ENCODE measurements at places on chromosomes 11 and 22.

DNA sequence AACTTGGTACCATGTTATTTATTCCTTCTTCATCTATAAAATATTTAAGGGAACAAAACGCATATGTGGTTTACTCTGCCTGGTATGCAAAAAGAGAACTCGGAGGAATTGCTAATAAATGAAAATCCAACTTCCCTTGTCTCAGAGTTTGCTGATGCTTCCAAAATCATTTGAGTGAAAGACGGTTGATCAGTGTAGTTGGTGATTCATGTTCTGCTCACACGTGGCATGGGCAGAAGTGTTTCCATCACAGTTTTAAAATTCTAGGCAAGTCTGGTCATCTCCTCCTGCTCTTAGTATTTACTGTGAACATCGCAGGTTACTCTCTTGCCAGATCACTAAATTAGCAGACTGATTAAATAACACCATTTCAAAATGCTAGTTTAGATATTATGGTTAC is 11.9 kb upstream of the PARVB start:
- DNase-seq: no peak

GRCh38 chr22:31141551-31141950 is 1.2 kb upstream of the PLA2G3 start:
- DNase-seq: no peak

DNA sequence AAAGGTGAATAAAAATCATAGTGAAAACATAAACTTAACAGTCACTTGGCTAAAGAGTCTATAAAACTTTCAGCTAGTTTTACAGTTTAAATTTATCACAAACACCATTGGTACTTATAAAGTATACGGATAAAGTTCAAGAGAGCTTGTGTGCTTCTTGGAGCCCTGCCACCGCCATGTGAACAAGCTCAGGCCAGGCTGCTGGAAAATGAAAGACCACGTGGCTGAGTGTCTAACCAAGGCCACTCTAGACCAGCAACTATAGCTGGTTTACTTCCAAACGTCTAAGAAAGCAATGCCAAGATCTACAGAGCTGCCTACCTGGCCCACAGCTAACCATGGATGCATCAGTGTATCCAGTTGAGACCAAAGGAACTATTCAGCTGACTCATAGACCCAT is 66.3 kb upstream of the API5 start:
- DNase-seq: no peak

GRCh38 chr22:33766091-33766490 is 154.2 kb downstream of the LARGE1 start:
- no peak for DNase-seq

GRCh38 chr11:126598344-126599216 is 243.1 kb downstream of the ST3GAL4 start:
- DNase-seq: peak; percentile 71

DNA sequence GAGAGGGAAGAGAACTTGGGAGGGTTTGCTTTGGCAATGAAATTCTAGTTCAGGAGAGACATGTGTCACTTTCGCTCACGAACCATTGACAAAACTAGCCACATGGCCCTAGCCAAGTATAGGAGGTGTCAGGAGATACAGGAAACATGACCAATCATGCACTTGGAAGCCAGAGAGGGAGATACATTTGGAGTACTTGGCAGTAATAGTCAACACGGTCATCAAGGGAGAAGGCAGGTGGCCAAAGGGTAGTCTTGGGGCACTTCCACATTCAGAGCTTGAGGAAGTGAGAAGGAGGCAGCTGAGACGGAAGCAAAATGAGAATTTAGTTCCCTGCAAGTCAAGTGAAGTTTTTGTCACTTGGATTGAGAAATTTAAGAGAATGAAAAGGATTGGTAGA is 26.4 kb upstream of the KIRREL3 start:
- DNase-seq: no peak

DNA sequence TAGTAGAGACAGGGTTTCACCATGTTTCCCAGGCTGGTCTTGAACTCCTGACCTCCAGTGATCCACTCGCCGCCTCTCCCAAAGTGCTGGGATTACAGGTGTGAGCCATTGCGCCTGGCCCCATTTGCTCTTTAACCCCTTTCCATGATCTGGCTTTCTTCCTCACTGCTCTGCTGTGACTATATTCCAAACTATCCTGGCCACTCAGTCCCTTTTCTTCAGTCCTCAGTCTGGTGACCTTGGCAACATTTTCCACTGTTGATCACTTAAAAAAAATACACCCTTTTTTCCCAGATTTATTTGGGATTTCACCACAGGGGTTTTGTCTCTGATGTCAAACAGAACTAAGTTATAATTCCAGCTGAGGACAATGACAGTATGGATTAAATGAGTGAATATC is 24.5 kb downstream of the MMP20 start:
- no peak for DNase-seq

GRCh38 chr11:17552041-17552355 is 4.9 kb downstream of the OTOG start:
- no peak for DNase-seq

GRCh38 chr11:57354699-57355098 is 16.5 kb downstream of the P2RX3 start:
- no peak for DNase-seq

- DNase-seq: no peak
Measured at GRCh38 chr11:124801014-124801413, 808 bp upstream of the MSANTD2 start.

- peak; percentile 19 for DNase-seq
Measured at GRCh38 chr11:102279641-102280170, 37.6 kb upstream of the BIRC3 start.

DNA sequence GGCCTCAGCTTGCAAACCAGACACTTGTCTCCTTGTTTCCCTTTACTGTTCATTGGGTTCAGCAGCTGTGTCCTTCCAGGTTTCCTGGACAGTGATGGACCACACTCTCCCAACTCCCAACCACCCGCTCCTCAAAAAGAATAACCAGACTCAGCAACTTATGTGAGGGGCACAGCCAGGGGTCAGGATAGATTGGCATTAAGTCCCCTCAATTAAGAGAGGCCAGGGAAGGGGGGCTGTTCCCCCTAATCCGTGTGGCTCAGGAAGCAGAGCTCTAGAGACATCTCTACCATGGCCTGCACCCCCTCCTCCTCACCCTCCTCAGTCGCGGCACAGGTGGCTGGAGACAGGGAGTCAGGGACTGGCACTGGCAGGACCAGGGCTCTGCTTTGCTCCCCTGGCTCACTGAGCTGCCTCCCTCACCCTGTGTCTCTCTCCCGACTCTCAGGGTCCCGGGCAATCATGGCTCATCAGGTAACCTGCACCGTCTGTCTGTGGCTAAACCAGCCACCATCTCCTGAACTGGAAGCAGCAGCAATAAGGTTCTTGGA is 111.7 kb downstream of the ZNF280B start:
- no peak for DNase-seq

DNA sequence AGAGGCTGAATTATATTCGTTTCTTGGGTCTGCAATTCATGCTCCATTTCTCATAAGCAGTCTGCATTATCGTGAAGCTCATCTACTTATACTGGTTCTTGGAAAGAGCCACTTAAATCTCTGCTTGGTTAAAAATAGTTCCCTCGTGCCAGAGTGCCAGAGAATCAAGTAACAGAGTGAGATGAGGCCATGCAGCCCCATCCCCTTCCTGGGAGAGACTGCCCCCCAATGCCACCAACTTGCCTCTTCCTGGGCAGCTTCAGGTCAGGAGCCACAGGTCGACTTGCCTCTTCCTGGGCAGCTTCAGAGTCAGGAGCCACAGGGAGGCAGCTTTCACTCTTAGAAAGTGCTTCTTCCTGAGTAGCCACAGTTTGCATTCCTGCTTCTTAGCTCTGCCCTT is 223.9 kb upstream of the ZBED5 start:
- DNase-seq: no peak

DNA sequence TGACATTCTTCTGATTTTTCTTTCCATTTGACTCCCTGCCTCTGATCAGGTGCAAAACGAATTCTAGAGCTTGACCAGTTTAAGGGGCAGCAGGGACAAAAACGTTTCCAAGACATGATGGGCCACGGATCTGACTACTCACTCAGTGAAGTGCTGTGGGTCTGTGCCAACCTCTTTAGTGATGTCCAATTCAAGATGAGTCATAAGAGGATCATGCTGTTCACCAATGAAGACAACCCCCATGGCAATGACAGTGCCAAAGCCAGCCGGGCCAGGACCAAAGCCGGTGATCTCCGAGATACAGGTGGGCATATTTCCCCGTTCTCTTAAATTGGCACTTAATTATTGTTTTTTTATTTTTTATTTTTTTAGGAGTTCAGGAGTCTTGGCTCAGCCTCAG is 15.4 kb downstream of the XRCC6 start:
- no peak for DNase-seq

DNA sequence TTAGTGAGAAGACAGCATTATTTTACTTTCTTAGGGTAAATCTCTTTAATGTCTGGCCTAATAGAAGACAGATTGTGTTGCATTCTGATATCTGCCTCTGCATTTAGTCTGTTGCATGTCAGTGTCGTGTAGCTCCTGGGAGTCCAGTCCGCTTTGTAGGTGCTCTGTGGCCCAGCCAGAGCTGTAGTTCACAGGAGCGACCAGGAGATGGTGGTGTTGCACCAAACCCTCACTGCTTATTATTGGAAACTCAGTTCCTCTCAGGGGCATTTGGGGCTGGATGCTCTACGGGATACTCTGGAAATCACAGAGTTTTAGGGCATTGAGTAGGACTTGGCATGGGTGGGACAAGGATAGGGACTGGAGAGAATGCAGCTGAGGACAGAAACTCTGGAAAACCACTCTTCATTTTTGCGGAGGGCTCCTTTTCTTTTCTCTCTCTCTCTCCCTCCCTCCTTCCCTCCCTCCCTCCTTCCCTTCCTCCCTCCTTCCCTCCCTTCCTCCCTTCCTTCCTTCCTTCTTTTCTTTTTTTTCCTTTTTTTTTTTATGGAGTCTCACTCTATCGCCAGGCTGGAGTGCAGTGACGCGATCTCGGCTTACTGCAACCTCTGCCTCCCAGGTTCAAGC is 21.7 kb downstream of the MIAT start:
- peak; percentile 90 for DNase-seq

- DNase-seq: no peak
Measured at GRCh38 chr11:119685111-119685746, 43.8 kb downstream of the NECTIN1 start.

DNA sequence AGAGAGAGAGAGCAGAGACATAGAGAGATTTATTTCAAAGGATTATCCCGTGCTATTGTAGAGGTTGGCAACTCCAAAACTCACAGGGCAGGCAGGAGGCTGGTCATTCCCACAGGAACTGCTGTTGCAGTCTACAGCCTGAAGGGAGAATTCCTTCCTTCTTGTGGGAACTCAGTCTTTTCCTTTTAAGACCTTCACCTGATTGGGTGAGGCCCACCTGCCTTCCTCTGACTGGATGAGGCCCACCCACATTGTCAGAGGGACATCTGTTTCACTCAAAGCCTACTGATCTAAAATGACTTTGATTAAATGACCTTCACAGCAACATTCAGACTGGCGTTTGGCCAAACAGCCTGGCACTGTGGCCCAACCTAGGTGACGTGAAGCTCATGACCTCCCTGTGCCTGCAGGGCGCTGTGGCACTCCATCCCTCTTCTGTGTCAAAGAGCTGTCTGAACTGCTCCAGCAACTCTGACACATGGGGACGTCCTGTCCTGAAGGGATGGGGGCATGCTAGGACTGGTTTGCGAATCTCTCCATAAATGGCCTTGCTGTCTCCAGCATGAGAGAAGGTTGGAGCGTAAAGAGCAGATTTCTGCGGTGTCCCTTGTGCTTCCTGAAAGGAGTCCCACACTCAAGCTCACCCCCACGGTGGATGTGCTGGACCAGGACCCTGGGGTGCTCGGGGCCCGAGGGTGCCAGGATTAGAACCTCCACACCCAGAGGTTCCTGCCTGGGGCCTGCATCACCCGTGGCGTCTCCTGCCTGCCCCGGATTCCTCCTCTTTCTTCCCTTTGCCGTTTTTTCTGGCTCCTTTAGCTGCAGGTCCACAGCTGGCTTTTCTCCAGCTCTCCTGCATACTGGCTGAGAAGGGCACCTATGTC is 20.7 kb downstream of the KRTAP5-5 start:
- no peak for DNase-seq

DNA sequence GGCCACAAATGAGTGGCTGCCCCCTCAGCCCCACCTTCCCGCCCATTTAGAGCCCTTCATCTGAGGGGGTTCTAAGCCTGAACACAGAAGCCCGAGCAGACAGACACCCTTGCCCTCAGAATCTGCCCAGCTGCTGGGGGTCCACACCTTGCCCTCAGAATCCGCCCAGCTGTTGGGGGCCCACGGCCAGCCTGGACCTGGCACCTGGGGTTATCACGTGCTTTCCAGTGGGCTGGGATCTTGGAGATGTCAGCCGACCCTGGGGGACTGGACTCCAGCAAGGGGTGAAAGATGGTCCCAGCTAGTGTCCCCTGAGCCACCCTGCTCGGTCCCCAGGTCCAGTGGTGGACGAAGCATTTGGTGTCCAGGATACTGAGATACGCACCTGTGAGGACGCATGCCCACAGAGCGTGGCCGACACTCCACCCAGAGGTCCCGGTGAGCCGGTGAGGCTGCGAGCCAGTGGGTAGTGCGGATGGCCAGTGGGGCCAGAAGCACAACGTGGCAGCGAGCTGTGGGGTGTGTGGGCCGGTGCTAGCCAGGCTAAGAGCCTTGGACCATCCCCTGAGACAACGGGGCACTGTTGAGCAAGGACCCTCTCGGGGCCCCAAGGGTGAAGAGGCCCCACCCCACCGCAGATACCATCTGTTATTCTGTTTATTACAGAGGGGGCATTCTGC is 3.1 kb upstream of the CTSD start:
- no peak for DNase-seq

- DNase-seq: peak; percentile 54
Measured at GRCh38 chr11:1335811-1336761, 26.7 kb upstream of the TOLLIP start.

DNA sequence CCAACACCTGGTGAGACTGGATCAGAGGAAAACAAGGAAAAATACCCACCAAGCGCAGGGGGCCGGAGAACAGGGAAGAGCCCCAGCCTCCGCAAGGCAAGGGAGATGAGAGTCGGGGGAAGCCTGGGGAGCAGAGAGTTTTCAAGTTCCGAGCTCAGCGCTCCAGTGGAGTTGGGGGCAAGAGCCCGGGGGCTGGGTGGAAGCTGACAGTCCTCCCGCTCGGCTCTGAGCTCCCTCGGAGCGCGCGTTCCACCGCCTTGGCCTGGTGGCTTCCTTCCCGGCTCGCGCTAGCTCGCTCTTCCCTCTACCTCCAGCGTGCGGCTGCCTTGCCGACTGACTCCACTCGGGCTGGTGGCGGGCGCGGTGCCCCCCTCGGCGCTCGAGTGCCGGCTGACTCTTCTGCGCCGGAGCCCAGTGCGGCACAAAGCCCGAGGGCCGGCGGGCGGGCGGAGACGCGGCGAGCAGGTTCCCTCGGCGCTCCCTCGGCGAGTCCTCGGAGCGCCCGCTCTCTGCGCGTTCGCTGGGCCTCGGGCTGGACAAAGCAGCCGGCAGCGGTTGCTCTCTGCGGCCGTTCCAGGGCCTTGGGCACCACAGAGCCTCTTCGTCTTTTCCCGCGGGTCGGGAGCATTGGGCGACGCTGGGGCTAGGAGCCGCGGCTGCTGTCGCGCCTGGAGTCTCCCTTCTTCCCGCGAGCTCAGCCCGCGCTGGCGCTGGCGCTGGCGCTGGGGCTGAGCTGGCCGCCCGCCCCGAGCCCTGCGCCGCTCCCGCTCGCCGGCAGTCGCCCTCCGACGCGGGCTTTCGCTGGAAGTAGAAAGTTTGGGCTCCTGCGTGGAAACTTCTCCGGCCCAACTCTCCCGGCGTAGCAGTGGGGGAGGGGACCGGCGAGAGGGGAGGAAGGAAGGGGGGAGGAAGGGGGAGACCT is 1.0 kb downstream of the PAX6 start:
- DNase-seq: peak; percentile 72
